Stromal cell of bone marrow (primary cell): ENCODE measurements at places on chromosomes 13 and 19.

DNA sequence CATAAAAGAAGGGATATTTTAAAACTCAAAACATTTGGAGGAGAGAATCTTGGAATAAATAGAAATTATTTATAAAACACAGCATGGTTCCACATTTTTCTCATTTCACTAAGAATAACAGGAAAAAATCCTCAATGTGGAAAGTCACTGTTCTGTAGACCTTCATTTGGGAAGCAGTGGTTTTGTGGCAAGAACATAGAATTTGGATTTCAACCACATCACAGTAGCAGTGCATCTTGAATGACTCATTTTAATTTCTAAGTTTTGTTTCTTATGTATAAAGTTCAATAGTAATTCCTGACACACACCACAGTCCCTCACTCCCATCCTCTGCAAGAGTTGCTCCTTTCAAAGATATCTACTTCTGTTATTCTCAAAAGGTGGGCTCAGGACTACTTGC, 264.0 kb downstream of the ENOX1 start:
- DNase-seq = peak; percentile 51

- no peak for DNase-seq
Measured at GRCh38 chr13:49587311-49587847, 2.0 kb upstream of the RCBTB1 start.

GRCh38 chr13:29513002-29513980, 82.2 kb downstream of the SLC7A1 start:
- no peak for DNase-seq

- DNase-seq = no peak
Measured at GRCh38 chr19:16824658-16825311, 4.4 kb upstream of the SIN3B start.

DNA sequence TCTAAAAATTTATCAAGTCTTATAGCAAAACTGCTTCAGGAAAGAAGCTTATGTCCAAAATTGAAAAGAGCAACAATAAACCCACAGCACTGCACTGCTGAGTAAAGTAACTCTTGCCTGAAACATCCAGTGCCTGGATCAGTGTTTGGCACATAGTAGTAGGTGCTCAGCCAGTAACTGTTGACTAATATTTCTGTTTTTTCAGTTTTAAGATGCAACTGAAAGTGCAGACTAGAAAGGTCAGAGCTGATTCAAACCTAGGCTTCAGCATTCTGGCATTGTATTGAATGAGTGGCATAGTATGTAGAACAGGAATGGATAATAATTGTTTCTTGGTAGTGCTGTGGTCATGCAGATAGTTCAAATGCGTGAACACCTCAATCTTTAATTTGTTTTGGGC, 67.6 kb downstream of the UBL3 start:
- DNase-seq = no peak

- DNase-seq = no peak
Measured at GRCh38 chr13:60414177-60414576, 17.2 kb downstream of the TDRD3 start.
